ENCODE measurements at places on chromosomes 1 and 21.

DNA sequence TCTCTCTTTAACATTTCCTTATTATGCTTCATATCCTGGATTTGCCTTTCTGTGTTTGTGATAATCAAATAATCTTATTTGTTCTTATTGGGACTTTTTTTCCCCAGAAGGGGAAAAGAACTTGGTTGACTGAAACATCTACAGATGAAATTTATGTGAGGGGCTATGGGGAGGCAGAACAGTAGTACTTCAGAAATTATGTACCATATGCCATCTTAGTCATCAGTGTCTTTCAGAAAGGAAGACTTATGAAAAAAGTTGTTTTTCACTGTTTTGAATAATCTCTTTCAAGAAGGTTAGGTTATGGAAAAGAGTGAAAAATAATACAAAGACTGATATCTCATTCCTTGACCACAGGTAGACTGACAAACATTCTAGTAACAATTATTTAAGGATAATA, 30.2 kb upstream of the TRAF5 start:
- DNase-seq = no peak

GRCh38 chr21:25039461-25040380, 567.6 kb downstream of the MRPL39 start:
- no peak for DNase-seq

- no peak for DNase-seq
These were observed 627.4 kb upstream of the NR5A2 start for GRCh38 chr1:199399996-199400724.

DNA sequence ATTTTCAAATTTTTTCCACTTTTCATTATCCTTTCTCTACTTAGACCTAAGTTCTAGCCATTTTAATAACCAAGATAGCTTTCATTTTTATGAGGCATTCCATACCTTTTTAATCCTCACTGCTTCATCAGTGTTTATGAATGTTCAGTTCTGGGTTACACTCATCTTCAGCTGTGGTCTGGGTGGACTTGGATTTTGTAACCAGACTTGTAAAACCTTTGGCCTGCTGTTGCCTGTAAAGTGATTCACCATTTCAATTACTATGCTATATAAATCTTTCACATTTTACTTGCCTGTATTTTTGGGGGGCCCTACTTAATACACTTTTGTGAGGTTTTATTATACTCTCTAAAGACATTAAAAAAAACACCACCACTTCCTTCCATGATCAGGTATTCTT, 46.2 kb downstream of the USP25 start:
- DNase-seq = no peak

DNA sequence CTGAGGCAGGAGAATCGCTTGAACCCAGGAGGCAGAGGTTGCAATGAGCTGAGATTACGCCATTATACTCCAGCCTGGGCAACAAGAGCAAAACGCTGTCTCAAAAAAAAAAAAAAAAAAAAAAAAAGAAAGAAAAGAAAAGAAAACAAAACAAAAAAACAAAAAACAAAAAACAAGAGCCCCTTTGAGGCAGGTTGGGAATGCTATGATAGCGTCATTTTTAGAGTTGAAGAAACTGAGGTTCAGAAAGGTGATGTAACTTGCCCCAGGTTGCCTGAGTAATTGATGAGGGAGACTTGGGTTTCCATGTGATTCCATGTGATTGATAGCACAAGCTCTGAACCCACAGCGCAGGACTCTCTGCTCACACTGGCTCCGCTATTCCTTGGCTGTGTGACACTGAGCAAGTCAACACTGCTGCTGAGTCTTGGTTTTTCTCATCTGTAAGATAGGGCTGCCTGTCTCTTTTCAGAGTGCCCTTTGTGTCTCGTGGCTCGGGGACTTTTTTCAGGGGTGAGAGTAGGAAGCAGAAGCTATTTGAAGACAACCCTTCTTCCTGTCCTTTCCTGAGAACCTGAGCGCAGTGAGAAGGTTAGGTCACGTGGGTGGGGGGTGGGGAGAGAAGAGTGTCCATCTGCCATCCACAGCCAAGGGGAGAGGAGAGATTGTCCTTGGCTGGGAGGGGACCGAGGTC, 2.5 kb downstream of the CNR2 start:
- DNase-seq = no peak
